ENCODE measurements at places on chromosomes 6 and 20.

GRCh38 chr6:100171533-100172321 is 177.7 kb upstream of the MCHR2 start:
- no peak for DNase-seq

- DNase-seq = no peak
Measured at GRCh38 chr6:151240791-151241642, 1.2 kb downstream of the AKAP12 start.

DNA sequence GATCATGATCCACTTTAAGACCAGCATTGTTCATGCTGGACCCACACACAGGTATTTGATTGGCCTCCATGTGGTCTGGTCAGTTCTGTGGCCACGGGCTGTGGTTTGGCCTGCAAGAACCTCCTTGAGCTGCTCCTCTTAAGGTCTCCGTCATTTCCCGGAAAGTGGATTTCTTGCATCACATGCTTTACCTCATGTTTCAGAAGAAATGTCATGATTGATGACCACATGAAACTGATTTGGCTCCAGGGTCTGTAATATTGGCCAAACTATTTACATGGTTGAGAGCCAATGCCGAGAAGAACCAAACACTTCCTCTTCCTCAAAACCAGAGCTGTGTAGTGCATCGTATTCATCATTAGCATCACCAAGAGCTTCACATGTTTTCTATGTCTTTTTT is 13.2 kb upstream of the RSPH3 start:
- peak; percentile 41 for DNase-seq

DNA sequence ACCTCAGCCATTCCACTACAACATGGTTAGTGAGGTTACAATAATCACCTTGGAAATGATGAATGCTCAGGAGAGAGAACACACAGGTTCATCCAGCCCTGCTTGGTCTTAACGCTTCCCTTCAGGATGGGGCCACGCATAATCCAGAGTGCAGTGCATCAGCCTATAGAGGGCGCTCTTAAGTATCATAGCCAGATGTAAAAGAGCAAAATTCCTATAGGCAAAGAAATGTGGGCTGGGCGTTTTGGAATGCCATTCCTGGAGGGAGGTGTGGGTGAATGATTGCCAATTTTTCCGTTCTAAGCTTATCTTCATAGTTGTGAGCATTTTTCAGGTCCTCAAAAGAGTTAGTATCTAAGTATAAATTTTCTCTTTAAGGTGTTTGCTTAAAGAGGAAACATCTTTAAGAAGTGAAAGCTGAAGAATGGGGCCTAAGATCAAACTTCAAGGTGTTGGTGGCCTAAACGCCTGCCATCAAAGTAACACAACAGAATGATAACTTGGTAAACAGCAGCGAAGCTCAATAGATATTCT is 1.8 kb downstream of the RIPOR2 start:
- peak; percentile 46 for DNase-seq

DNA sequence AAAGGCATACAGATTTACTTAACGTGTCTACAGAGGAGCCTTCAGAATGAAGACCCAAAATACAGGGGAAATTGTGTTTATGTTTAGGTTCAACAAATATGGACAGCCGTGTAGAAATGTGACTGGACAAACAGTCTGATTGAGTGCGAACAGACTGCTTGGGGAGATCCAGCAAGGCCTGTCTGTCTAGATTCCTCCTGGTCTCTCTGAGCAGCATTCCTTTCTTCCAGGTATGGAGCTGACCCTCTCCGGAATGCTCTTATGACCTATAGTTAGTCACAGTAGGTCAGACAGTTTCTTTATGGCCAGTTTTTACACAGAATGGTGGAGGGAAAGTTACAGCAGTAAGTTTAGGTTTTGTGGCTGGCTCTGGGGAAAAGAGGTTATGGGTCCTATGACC is 9.0 kb downstream of the RIN2 start:
- no peak for DNase-seq

DNA sequence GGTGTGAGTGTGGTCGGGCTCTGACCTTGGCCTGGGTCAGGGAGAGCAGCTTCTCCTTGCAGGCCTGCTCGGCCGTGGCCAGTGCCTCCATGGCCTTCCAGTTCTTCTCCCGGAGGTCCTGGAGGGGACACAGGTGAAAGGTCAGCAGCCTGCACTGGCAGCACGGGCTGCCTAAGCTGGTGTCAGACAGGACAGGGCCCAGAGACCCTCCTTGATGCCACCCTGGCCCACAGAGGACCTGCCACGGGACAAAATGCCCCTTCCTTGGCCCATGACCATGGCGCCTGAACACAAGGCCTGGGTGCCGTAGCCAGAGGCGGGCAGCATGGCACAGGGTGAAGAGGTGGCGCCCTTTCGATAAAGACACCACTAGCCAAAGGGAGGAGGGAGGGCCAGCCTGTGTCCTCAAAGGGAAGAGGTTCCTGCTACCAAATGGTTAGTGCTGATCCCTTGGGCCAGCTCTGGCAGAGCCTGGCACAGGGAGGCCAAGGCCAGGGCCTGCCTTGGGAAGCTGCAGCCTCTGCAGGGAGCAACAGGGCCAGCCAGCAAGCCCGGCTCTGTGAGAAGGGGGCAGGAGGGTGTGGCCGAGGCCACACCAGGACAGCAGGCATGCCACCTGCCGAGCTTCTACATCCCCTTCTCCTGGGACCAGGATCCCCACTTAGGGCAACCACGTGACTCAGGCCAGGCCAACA is 54.8 kb downstream of the DSTN start:
- DNase-seq = no peak

DNA sequence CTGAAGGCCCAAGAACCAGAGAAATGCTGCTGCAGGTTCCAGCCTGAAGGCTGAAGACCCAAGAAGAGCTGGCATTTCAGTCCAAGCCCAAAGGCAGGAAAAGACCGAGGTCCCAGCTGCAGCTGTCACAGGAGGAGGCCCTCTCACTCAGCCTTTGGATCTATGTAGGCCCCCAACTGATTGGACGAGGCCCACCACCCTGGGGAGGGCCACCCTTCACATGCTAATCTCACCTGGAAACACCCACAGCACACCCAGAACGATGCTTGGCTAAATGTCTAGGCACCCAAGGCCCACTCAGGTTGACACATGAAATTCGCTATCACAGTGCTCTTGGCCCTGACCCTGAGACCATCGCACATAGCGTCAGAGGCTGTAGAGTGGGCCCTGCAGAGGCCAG is 6.8 kb downstream of the SLCO4A1 start:
- no peak for DNase-seq

- DNase-seq = no peak
Measured at GRCh38 chr20:6533351-6533750, 234.1 kb upstream of the BMP2 start.

DNA sequence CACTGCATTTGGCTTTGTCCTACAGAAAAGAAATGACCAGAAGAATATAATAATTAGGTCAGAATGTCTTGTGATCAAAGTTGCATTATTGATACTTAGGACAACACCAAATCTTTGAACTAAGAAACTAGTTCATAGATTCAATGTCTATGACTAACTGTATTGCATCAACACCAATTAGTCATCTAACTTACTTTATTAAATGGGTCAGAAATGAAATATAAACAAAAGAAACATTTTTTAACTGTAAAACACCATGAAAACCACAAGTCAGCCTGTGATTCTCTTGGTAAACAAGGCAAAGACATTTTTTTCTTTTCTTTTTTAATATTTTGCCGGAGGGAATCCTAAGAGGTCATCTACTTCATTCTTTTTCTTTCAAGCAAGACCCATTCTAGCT is 114.1 kb upstream of the HDDC2 start:
- DNase-seq = no peak

GRCh38 chr20:32231847-32232246 is 24.2 kb downstream of the POFUT1 start:
- peak; percentile 34 for DNase-seq

- no peak for DNase-seq
Measured at GRCh38 chr6:31474871-31475286, 23.1 kb upstream of the MICB start.

DNA sequence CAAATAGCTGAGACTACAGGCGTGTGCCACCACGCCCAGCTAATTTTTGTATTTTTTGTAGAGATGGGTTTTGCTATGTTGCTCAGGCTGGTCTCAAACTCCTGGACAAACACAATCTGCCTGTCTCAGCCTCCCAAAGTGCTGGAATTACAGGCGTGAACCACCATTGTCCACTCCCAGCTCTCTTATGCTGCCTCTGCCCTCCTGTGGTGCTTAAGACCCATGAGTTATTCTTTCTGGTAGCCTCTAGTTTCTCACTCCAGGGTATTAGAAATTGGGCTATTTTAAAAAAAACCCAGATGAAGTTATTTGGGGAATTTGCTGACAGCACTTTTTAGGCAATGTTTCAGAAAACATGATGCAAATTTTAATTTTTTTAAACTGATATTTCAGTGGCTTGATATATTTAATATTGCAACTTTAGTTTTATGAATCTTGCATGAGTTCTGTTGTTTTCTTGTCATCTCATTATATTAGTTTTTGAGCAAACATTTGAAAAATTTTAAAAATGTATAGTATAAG is 114.0 kb upstream of the FOXO3 start:
- no peak for DNase-seq

DNA sequence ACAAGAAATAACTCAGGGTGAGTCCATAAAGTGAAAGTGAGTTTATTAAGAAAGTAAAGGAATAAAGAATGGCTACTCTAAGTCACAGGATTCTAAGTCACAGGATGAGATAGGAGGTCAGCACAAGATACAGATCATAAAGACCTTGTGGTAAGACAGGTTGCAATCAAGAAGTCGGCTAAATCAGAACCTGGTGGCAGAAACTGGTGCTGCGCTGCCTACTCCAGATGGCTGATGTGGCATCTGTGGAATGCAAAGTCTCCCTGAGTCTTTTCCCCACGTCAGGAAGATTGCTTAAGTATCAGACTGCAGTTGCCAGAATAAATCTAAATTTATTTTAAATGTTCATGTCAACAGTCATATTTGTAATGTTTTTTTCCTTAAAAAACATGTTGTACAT is 10.7 kb upstream of the KCNK15 start:
- DNase-seq = no peak

GRCh38 chr6:1778686-1779235 is 169.0 kb downstream of the FOXC1 start:
- DNase-seq = no peak

DNA sequence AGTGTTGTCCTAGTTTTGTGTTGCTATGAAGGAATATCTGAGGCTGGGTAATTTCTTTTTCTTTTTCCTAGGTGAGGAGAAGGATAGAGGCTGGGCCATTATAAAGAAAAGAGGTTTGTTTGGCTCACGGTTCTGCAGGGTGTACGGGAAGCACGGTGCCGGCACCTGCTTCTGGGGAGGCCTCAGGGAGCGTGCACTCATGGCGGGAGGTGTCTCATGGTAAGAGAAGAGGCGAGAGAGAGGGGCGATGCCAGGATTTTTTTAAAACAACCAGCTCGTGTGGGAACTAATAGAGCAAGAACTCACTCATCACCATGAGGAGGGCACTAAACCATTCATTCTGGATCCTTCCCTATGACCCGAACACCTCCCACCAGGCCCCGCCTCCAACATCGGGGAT is 14.2 kb upstream of the NPBWR2 start:
- DNase-seq = no peak

GRCh38 chr6:119566546-119567260 is 217.1 kb upstream of the MAN1A1 start:
- DNase-seq = no peak

GRCh38 chr6:35489066-35489465 is 7.8 kb downstream of the TEAD3 start:
- DNase-seq = peak; percentile 7

DNA sequence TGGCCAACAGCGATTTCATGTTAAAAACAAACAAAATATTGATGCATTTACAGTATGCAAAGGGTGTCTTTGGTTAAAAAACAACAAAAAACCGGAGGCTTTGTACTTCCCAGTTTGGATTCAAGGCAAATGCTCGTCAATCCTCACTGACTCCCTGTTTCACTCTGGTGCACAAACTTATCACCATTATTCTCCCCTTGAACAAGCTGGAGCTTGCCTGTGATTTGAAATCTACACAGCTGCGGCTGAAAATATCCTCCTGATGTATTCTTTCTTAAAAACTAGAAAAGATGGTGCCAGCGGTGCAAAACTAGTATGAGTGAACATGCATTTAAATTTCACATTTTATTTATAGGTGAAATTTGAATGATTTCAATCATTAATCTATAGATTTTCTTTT is 3.3 kb downstream of the PERP start:
- no peak for DNase-seq

All from inflammatory macrophage (primary cell).